SJSA1 (cell line): ENCODE measurements at places on chromosomes 4 and X. TPM values are rescaled to one million over a fixed set of nuclear protein-coding genes. Genes with fewer than 3 reads are reported as not detected.

- no peaks in the 10 kb centered on the region for H3K36me3 ChIP-seq
- DNase-seq: no peak
- H3K4me1 ChIP-seq: no peaks in the 10 kb centered on the region
- H3K27me3 ChIP-seq: no peaks in the 10 kb centered on the region
- no peak overlapping the region for H3K4me3 ChIP-seq
- no peak overlapping the region for H3K27ac ChIP-seq
These were observed 3.6 kb upstream of the RNF175 start for GRCh38 chr4:153763404-153763803.

- no peaks in the 10 kb centered on the region for H3K27me3 ChIP-seq
- DNase-seq: no peak
- H3K4me3 ChIP-seq: no peak overlapping the region
- no peaks in the 10 kb centered on the region for H3K36me3 ChIP-seq
- no peak overlapping the region for H3K27ac ChIP-seq
- H3K4me1 ChIP-seq: no peaks in the 10 kb centered on the region
These were observed 48.7 kb upstream of the SLC4A4 start for GRCh38 chr4:71290074-71290473.

- no peak overlapping the region for H3K27ac ChIP-seq
- no peaks in the 10 kb centered on the region for H3K36me3 ChIP-seq
- no peak for DNase-seq
- no peak overlapping the region for H3K4me3 ChIP-seq
These were observed 146.8 kb upstream of the RBPJ start for GRCh38 chr4:26174027-26174426.

SH2D1A gene
- total RNA-seq: not detected in 2 replicates

BMX gene
- not detected in 2 replicates for total RNA-seq

CXCL1 gene
- 0.38 and 2.3 TPM in 2 replicates for total RNA-seq

- H3K36me3 ChIP-seq: no peaks in the 10 kb centered on the region
- no peaks in the 10 kb centered on the region for H3K4me1 ChIP-seq
- no peak overlapping the region for H3K4me3 ChIP-seq
- no peak for DNase-seq
These were observed 181.4 kb upstream of the RBPJ start for GRCh38 chr4:26139310-26139924.

DNA sequence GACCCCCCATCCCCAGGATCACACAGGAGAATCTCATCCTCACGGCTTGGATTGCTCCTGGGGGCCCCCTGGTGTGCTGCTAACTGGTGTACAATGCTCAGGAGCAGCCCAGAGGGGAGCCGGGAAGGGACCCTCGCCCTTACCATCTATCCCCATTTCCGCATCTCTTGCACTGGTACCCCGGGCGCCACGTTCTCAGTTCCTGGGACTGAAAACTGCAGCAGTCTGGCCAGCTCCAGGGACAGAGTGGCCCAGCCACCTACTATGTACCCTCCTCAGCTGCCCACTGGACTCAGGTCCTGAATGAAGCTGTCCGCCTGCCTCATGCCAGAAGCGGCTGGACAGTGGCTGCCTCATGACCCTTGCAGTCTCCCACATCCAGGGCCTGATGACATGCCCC is 2.7 kb downstream of the SMIM10L2A start:
- H3K4me3 ChIP-seq: no peak overlapping the region
- H3K27me3 ChIP-seq: no peaks in the 10 kb centered on the region
- no peak overlapping the region for H3K27ac ChIP-seq
- no peak for DNase-seq
- no peaks in the 10 kb centered on the region for H3K4me1 ChIP-seq
- no peaks in the 10 kb centered on the region for H3K36me3 ChIP-seq

GUCY1A1 gene
- not detected in 2 replicates for total RNA-seq

WFS1 gene
- 17.4 and 21.0 TPM in 2 replicates for total RNA-seq

RASSF6 gene
- total RNA-seq: not detected in 2 replicates

GRCh38 chrX:1658071-1658491 is 43.2 kb downstream of the ASMT start:
- no peaks in the 10 kb centered on the region for H3K36me3 ChIP-seq
- no peaks in the 10 kb centered on the region for H3K27me3 ChIP-seq
- no peak overlapping the region for H3K27ac ChIP-seq

DNA sequence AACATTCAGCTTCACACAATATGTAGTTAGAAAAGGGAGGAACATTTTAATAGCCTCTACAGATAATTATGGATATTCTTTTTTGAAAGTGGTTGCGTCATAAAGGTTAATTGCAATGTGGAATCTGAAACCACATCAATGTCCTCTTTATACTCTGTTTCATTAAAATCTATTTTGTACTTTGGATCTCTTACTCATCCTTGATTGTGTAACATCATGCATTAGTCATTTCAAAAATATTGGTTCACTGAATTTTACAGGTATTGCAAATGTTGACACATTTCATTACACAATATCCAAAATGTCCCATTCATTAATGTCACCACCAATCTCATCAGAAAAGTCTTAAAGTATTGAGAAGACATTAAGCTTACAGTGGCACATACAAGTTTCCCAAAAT is 62.7 kb upstream of the USP9X start:
- DNase-seq: no peak
- no peak overlapping the region for H3K4me3 ChIP-seq
- peaks cover 5% of the 10 kb centered on the region for H3K4me1 ChIP-seq
- H3K27me3 ChIP-seq: no peaks in the 10 kb centered on the region

SRPK3 gene
- not detected in 2 replicates for total RNA-seq

- no peak overlapping the region for H3K27ac ChIP-seq
- H3K27me3 ChIP-seq: no peaks in the 10 kb centered on the region
- H3K4me3 ChIP-seq: no peak overlapping the region
- H3K4me1 ChIP-seq: no peaks in the 10 kb centered on the region
These were observed 109.3 kb downstream of the AFF2 start for GRCh38 chrX:148609515-148610327.

FGFRL1 gene
- 12.9 and 21.5 TPM in 2 replicates for total RNA-seq

GRCh38 chrX:15298201-15298600 is 17.2 kb downstream of the ASB11 start:
- H3K4me3 ChIP-seq: no peak overlapping the region
- no peaks in the 10 kb centered on the region for H3K27me3 ChIP-seq
- no peaks in the 10 kb centered on the region for H3K36me3 ChIP-seq
- no peaks in the 10 kb centered on the region for H3K4me1 ChIP-seq

GRCh38 chr4:53514509-53514908 is 76.8 kb downstream of the LNX1 start:
- DNase-seq: no peak
- no peaks in the 10 kb centered on the region for H3K27me3 ChIP-seq
- no peak overlapping the region for H3K27ac ChIP-seq
- no peaks in the 10 kb centered on the region for H3K36me3 ChIP-seq
- H3K4me3 ChIP-seq: no peak overlapping the region

- no peak overlapping the region for H3K4me3 ChIP-seq
- no peak overlapping the region for H3K27ac ChIP-seq
- no peaks in the 10 kb centered on the region for H3K4me1 ChIP-seq
- no peaks in the 10 kb centered on the region for H3K36me3 ChIP-seq
These were observed 857.9 kb upstream of the HTR2C start for GRCh38 chrX:113726009-113726408.

- no peaks in the 10 kb centered on the region for H3K36me3 ChIP-seq
- peaks cover 24% of the 10 kb centered on the region for H3K4me1 ChIP-seq
- H3K4me3 ChIP-seq: no peak overlapping the region
- no peak overlapping the region for H3K27ac ChIP-seq
These were observed 30.0 kb upstream of the SLC9A7 start for GRCh38 chrX:46788902-46789301.

UBE2D3 gene
- 287 and 481 TPM in 2 replicates for total RNA-seq
